NCI-H345 (cell line): ENCODE measurements at places on chromosomes 3 and 15.

- no peak for DNase-seq
Observed at GRCh38 chr3:74624301-74624700, 9.8 kb upstream of the CNTN3 start.

GRCh38 chr15:40008061-40008765 lies 30.8 kb downstream of the SRP14 start:
- DNase-seq = no peak

GRCh38 chr3:32420126-32421038 lies 28.7 kb downstream of the CMTM7 start:
- DNase-seq = no peak

DNA sequence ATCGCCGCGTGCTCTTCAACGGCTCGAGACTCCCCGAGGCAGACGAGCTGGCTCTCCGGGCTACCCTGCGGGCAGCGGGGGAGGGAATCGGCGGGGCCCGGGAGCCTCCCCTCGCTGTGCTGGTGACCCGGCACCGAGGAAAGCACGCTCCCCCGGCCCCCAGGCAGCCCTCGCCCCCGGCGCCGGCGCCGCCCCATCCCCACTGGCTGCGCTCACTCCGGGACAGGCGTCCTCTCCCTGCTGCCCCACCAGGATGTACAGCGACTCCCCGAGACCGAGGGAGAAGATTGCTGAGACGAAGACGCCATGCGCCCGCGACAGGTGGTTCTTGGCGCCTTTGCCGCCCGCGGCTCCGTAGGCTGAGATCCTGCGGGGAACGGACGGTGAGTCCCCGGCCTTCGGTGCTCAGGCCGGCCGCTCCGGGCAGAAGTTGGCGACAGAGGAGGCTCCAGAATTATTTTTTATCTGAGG lies 1.7 kb downstream of the LTK start:
- DNase-seq = no peak

DNA sequence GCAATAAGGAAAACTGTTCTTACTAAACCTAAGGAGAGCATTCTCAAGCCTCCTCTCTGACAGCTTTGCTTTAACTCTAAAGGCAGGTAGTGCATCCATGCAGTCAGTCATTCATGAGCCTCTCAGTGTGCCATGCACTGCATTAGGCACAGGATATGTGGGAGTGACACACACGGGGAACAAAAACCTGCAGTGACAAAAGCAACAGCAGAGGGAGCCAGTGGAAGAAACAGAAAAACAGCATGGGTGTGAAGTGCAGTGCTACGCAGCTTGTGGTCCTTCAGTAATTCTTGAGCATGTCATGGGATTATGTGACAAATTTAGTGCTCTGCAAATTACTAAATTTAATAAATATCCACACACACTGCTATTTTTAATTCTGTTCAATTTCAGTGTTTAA lies 230.7 kb downstream of the BBX start:
- peak; percentile 1 for DNase-seq

- DNase-seq = no peak
Observed at GRCh38 chr3:134608771-134609435, 41.9 kb downstream of the KY start.

DNA sequence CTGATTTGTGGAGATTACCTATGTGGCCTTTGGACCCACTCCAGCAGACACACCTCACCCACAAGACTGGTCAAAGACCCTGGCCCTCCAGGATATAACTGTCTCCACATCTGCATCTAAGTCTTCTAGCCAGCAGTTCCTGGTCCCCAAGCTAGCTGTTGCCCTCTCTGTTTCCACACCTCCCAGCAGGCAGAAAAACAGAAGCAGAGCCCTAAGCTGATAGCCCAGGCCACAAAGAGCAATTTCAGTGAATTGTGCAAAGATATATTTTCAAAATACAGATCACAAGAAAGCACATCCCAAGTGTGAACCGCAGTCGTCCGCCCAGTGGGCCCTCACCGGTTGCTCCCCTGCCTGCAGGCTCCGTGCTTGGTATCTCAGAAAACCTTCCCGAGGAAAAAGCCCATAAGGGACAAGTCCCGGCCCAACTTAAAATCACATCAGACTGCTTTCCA lies 2.6 kb downstream of the TNIK start:
- DNase-seq = no peak

DNA sequence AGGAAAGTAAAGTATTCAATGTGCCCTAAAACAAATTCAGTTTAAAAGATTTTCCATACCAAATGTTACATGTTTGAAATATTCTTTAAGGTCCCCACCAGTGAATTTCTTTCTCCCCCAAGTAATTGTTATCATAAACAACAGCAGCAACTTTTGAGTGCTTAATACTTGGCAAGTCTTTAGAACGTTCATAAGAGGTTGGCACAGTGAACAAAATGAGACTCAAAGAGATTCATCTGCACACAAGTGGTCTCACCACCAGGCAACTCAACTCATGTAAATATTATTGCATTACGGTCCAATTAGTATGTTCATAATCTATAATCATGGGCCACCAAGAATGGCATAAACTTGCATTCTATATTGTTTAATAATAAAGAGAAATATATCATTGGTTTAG lies 98.7 kb downstream of the TBL1XR1 start:
- DNase-seq = no peak

GRCh38 chr3:65425880-65426279 lies 612.8 kb downstream of the MAGI1 start:
- DNase-seq = no peak

GRCh38 chr3:181687190-181687589 lies 24.5 kb upstream of the SOX2 start:
- peak; percentile 19 for DNase-seq

GRCh38 chr15:67903708-67904107 lies 63.9 kb upstream of the RNU6-1 start:
- no peak for DNase-seq

DNA sequence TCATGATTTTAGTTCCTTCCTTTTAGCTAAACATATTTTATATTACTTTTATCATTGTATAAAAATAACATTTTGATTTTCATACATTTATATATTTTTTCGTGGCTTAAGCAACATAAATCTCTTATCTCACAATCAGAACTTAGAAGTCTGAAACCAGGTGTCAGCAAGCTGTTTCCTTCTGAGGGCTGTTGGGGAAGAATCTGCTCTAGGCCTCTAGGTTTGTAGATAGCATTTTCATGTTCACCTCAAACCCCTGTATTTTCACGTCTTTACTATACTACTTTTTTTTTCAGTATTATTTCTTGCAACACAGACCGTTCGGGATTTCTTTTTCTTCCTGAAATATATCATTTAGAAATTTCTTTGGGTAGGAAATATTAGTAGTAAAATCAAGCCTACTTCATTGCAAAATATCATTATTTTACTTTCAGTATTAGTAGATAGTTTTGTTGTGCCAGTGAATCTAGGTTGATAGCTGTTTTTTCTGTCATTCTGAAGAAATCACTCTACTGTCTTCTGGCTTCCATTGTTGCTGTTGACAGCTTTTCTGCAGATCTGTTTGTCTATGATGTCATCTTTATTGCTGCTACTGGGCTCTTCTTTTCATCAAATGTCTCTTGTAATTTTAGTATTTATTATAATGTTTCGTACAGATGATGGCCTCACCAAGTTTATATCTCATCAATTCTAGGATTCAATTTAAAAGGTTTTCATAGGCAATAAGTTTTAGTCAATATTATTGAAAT lies 756.3 kb downstream of the VGLL3 start:
- DNase-seq = no peak

DNA sequence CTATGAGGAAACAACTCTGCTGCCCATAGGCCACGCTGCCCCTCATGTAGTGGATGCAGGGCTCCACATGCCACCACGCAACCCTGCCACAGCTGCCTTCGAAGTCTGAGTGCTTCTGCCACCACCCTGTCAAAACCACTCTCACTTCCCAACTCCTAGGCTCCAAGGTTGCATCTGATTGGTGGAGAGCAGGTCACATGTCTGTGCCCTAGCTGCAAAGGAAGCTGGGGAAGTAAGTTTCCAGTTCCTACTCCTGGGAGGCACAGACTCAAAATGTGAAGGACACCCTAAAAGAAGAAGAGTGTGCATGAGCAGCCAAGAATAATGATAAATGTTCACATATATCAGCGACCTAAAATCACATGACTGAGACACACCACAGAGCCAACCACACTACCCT lies 31.9 kb upstream of the TICRR start:
- DNase-seq = no peak

- DNase-seq = no peak
Observed at GRCh38 chr15:78177447-78177873, 28.3 kb downstream of the IDH3A start.

DNA sequence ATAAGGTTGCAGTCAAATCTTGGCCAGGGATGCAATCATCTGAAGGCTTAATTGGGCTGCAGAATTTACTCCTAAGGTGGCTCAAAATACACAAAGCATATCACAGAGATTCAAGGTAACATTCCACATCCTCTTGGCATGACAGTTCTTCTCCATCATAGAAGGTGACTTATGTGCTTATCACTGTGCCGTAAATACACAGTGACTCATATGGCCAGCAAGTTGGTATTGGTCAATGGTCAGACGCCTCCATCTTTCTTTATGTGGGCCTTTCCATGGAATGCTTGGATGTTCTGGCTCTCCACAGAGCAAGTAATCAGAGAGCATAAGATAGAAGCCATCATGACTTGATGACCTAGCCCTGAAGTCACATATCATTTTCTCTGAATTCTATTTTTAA lies 168.8 kb upstream of the ST8SIA2 start:
- no peak for DNase-seq

DNA sequence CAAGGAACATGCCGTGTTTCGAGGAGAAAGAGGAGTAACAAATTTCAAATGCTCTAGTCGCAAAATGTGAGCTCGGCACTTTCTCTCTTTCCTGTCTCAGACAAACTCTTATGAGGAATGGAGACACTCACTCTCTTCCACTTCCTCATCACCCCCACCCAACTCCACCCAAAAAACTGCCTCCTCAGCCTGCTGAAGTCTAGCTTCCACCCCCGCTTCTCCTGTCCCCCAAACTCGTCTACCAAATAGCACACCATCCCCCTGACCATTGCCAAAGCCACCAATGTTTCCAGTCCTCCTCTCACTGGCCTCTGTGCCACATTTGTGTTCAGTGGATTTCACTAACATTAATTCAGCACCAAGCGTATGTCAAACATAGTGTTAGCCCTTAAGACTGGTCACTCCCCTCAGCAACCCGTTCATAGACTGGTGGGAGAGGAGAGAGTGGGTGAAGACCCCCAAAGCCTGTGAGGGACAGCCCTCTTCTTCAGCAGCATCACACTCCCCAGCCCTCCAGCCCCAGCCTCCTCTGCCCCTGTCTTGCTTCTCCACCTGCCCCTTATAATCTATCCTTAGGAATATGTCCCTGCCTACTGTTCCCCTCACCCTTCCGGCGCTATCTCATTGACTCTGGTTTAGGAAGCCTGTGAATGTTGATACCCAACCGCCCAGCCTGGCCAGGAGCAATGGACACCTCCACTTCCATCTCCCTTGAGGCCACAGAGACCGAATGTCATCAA lies 77.3 kb downstream of the FAM174B start:
- no peak for DNase-seq

GRCh38 chr3:70716832-70717231 lies 404.4 kb upstream of the MDFIC2 start:
- no peak for DNase-seq

- no peak for DNase-seq
Observed at GRCh38 chr3:54915181-54915580, 12.7 kb downstream of the LRTM1 start.

DNA sequence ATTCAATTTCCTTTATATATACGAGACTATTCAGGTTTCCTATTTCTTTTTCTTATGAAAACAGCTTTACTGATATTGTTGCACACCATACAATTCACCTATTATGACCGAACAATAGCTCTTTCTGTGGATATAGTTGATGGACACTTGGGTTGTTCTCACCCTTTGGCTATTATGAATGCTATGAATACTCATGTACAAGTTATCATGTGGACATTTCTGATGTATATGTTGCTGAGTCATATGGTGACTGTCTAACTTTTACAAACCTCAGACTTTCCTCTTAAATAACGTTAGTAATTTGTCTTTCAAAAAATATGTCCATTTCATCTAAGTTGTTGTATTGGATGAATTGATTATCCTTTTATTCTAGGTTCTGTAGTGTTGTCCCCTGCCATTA lies 15.7 kb upstream of the USF3 start:
- no peak for DNase-seq

DNA sequence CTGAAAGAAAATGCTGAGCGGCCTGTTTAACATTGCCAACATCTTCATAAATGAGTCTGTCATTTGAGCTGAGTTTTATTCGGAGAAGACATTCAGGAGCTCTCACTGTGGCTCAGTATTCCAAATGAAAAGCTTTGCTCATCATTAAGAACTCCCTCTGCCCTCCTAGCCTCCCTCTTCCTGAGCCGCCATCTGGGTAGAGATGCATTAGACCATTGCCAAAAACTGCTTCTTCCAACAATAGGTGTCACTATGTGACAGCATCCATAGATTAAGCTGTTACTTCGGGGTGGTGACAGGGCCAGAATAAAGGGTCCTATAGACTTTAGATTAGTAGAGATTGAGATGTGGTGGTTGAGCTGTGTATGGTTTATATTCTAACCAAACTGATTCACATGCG lies 501.4 kb upstream of the NR2F2 start:
- DNase-seq = no peak

- DNase-seq = no peak
Observed at GRCh38 chr3:67605377-67605776, 49.0 kb downstream of the SUCLG2 start.

DNA sequence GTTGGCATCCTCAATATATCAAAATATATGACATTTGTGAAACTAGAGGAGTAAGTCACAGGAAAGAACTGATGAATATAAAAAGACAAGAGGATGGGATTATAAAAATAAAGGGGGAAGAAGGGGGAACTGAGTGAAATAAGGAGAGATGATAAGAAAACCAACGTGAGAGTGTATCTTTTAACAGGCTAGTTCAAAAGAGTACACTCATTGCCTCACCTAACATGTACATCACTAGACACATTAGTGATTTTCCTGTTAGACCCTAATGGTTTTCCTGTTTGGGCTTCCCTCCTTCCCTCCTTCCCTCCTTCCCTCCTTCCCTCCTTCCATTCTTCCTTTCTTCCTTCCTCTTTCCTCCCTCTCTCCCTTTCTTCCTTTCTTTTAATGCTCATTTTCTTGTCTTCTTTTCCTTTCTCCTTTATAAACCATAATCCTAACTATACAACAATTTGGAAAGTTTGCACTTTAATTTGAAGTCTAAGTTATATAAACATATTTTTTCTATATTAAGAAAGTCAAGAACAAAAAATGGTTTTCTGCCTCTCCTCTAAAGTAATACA lies 35.8 kb downstream of the FSIP1 start:
- DNase-seq = no peak

- no peak for DNase-seq
Observed at GRCh38 chr3:15875016-15875689, 77.4 kb upstream of the ANKRD28 start.

- no peak for DNase-seq
Observed at GRCh38 chr15:25776071-25776746, 86.9 kb downstream of the ATP10A start.
